ENCODE measurements at places on chromosomes 12 and 14.

DNA sequence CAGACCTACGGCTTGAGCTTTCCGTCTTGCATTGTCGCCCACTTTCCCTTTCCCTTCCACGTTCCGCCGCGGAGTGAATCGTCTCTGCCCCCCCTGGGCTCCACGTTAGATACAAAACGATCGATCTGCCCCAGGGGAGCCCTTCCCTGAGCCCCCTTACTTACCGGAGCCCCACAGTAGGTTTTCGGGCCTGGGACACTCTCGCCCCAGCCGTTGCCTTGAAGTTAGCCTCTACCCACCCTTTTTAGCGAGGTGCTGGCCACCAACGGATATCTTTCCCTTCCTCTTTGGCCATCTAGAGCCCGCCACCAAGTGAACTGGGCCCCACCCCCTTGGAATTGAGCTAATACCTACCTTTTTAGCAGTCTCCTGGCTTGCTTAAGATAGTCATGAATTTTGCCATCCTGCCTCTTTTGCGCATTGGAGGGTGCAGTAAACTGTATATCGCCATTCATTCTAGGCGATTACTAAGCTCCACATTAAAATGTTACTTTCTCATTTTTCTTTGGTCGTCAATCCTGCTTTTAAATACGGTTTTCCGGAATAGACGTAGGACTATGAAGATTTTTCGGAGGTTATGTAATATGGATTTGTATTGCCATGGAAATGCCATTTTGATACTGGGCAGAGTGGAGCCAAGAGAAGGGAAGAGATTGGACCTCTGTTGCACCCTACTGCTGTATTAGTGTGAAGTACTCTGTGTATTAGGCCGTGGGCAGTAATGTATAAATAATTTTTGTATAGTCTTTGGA lies 764 bp downstream of the RBM25 start:
- no peak for DNase-seq

DNA sequence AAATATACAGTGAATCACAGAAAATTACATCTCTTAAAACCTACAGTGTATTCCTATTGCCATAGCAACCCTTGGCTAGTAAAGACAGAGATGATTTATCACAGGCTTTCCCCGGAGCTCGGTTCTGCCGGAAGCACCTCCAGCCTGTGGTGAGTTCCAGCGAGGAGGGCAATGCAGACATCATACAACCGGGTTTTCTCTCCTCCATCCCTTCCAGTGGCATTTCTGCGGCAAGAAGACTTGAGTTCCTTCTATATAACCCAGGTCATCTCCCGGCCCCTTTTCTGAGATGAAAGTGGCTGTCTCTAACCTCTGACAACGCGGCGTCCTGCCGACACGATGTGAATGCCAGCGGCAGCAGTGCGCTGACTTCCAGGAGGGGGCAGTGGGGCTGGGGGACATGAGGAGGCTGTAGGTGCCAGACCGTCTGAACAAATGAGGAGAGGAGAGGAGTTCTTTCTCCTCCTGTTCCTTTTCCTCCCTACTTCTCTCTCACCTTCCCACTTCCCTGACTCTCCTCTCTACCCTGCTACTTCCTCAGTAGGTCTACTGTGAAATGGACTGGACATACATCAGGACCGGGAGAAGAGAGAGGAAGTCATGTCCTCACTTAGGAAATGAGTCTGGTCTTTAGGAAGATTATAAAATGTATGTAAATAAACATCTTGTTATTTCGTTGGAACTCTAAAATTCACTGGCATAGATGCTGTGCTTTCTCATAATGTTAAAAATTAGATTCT lies 68.6 kb upstream of the MAX start:
- DNase-seq: peak; percentile 28

- no peak for DNase-seq
Measured at GRCh38 chr14:77554816-77555599, 56.4 kb upstream of the ISM2 start.

DNA sequence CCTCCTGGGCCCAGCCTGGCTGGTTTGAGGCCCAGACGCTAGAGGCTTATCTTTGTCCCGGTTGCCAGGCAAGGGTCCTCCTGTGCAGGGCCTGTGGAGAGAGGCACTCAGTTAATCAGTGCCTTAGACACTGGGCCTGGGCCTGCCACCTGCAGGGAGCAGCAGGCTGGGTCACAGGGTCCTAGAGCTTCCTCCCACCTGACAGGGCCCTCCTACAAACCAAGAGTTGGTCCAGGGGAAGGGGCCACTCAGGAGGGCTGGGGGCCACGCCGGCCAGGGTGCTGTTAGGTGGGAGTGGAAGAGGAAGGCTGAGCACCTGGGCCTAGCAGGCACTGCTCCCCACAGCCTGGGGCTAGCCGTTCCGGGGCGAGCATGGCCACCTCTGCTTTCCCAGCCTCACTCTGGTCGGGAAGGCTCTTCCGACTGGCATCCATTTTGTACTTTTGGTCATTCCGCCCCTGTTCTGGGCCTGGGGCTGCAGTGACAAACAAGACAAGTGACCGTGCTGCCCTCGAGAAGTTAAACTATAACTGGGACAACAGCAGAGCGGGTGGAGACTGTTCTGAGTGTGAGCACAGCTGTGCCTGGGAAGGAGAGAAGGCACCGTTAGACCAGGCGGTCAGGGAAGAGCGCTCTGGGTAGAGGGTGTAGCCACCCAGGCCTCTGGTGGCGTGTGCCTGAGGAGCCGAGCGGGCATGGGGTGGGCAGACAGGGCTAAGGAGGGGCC lies 27.2 kb downstream of the FBRSL1 start:
- no peak for DNase-seq

- no peak for DNase-seq
Measured at GRCh38 chr12:78120306-78120705, 289.6 kb downstream of the NAV3 start.

DNA sequence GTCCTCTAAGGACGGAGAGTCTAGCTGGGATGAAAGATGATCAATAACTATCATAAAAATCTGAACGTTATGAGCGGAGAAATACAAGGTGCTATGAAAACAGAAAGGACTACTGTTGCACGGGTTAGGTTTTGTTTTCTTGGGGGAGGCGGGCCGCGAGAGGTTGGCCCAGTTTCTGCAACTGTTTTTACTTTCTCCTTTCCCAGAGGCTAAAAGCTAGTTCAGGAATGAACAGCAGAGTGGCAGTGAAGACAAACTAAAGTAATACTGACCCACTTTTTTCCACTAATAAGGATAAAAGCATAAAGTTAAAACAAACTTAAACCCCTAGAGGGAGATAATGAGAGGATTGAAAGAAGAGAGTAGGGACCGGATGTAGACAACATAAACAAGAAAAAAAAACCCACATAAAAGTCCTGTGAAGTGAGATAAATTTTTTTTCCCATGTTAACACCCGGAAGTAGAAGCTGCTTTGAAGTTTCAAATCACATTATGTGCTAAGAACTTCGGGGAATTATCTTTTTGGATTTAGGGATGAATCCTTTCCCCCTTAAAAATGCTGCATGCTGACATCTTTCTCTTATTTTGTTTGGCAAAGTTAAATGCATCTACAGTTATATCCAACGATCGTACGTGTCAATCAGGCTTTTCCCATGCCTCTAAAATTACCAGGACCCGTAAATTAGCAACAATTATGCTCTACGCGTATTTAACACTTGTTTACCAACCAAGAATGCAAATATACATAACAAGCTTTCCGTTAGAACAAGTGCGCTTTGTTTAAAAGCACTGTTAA lies 1.0 kb upstream of the CDK17 start:
- no peak for DNase-seq

Measured in stimulated activated CD4-positive, alpha-beta T cell treated with anti-CD3 and anti-CD28 coated beads, Interleukin-15, amount 100 ng/mL, for 48 hours (primary cell).